Lung (tissue), 17 donors: ENCODE measurements at places on chromosomes 6 and 20. TPM values are rescaled to one million over a fixed set of nuclear protein-coding genes. Genes with fewer than 3 reads are reported as not detected.

DNA sequence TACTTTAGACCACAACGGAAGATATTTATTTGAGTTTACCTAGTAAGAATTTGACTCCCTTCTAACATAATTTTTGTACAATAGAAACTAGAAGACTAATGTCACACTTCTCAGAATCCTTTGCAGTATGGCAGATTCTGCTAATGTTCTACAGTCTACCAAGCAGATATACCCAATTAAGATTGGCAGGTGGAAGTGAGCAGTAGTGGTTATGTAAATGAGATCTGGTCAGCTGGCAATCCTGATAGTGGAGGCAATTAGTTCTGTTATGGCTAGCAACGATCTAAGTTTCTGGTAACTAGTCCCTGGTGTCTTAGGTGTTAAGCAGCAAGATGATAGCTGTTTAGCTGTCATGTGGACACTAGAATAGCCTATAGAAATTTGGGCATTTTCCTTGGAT lies 101.0 kb downstream of the CENPW start:
- DNase-seq, result no peak

DNA sequence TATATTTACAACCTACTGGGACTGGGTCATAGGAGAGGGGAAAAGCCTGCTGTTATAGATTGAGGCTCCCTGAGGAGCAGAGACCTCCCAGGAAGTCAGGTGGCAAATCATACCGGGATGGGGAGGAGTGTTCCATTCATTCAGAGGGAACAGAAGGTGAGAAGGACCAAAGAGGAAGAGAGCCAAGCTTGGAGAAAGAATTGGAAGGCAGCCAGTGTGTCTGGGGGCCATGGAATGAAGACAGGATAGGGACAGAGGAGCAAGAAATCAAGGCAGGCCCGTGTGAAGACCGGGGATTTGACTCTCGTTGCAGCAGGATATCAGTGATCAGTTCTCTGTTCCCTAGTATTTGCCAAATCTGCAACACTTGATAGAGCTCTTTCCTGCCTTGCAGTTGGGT lies 5.7 kb upstream of the ZNF217 start:
- no peak for DNase-seq

- no peak for DNase-seq
Observed at GRCh38 chr6:106273087-106273486, 52.5 kb downstream of the ATG5 start.

GRCh38 chr6:132888701-132889100 lies 74.3 kb downstream of the RPS12 start:
- DNase-seq, result no peak

- peak; percentile 48 for DNase-seq
Observed at GRCh38 chr20:47274401-47275108, 81.9 kb downstream of the ZMYND8 start.

DNA sequence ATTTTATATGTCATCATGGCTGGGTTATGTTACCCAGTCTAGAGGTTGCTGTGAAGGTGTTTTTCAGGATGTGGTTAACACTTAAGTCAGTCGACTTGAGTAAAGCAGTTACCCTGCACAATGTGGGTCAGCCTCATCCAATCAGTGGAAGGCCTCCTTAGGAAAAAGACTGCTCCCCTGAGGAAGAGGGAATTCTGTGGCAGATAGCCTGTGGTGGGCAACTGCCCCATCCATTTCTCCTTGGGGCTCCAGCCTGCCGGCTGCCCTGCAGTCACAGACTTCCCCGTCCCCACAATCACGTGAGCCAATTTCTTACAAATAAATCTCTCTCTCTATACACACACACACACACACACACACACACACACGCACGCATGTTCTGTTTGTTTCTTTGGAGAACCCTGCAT lies 34.5 kb upstream of the MPC1 start:
- no peak for DNase-seq

- DNase-seq, result peak; percentile 74
Observed at GRCh38 chr20:36574366-36575135, 1.2 kb downstream of the TGIF2 start.

Gene BTBD3
- 12.5 TPM for polyA plus RNA-seq

Gene CDH26
- polyA plus RNA-seq, result 5.7 TPM

Gene BTN1A1
- polyA plus RNA-seq, result not detected

Gene TMEM200A
- 6.4 TPM for polyA plus RNA-seq

Gene FOXS1
- 3.2 TPM for polyA plus RNA-seq
